Upper lobe of right lung (tissue), 1 donor: ENCODE measurements at places on chromosomes 16 and 17.

GRCh38 chr17:72470121-72470705 lies 349.4 kb downstream of the SOX9 start:
- H3K4me1 ChIP-seq: no peaks in the 10 kb centered on the region
- H3K27ac ChIP-seq: no peak overlapping the region
- DNase-seq: no peak
- no peak overlapping the region for H3K4me3 ChIP-seq

DNA sequence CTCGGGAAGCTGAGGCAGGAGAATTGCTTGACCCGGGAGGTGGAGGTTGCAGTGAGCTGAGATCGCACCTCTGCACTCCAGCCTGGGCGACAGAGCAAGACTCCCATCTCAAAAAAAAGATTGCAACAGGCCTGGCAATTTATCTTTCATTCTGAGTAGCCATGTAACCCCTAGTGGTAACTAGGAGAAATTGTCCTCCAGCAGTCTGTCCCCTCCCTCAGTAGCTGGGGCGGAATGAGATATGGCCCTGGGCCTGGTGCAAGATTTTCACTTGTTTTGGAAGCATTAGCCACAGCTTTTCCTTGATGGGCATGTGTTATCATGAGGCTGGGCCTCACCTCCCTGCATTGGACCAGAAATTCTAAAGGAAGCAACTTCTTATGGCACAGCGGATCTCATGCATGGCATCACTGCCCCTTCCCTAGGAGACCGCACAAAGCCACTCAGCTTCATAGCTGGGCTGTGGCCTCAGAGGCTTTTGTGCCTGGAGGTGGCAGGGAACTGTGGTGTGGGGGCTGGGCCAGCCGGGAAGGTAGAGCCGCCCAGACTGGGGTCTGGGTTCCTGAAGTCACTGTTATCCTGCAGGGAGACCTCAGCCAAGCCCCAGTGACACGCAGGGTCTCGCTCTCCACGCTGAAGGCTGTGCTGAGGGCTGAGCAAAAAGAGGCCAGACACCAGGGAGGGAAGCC lies 13.4 kb downstream of the NATD1 start:
- peaks cover 6% of the 10 kb centered on the region for H3K36me3 ChIP-seq
- no peak overlapping the region for H3K27ac ChIP-seq
- no peak for DNase-seq
- no peak overlapping the region for H3K4me3 ChIP-seq
- no peaks in the 10 kb centered on the region for H3K4me1 ChIP-seq

DNA sequence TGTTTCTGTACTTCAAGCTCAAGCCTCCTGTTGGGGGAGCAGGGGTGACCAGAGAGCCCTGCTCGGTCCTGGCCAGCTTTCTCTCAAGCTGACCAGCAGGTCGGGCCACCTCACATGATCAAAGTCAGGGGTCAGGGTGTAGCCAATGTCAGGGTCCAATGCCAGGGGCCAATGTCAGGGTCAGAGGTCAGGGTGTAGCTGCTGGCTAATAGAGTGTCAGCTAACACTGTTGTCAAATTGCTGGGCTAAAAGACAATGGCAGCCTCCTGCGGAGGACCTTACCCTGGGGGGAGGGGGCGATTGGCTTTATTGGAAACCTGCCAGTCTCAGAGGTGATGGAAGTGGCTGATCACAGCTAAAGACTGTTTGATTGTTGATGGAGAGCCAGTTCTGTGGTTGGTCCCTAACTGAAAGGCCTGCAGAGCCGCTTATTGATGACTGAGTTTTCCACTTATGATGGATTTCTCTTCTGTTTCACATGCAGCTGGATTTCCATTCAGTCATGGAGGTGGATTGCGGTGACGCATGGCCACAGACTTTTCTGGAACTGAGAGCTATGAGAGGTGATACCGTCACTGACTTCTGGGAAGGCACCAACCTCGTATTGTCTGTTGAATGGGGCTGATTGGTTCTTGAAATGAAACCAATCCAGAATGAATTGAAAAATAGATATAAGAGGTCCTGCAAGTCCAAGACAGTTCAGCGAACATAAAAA lies 97.4 kb upstream of the ZFHX3 start:
- H3K4me3 ChIP-seq: no peak overlapping the region
- H3K27me3 ChIP-seq: no peaks in the 10 kb centered on the region
- peaks cover 6% of the 10 kb centered on the region for H3K4me1 ChIP-seq
- H3K27ac ChIP-seq: no peak overlapping the region
- no peaks in the 10 kb centered on the region for H3K36me3 ChIP-seq

DNA sequence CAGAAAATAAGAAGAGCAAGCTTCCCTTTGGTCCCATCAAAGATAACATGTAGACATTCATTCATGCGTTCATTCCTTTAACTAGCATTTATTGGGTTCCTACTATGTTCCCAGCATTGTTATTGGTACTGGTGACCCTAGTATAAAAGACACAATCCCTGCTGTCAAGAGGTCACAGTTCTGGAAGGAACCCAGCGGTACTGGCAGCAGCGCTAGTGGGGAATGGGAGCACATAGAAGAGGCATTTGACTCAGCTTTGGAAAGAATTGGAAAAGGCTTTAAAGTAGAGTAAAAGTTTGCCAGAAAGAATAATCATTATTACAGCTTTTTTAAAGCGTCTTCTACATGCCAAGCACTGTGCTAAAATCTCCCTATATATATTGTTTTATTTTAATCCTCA lies 41.7 kb upstream of the NF1 start:
- no peaks in the 10 kb centered on the region for H3K27me3 ChIP-seq
- no peak for DNase-seq
- no peak overlapping the region for H3K27ac ChIP-seq
- no peaks in the 10 kb centered on the region for H3K36me3 ChIP-seq
- no peak overlapping the region for H3K4me3 ChIP-seq
- H3K4me1 ChIP-seq: peaks cover 11% of the 10 kb centered on the region

- no peaks in the 10 kb centered on the region for H3K27me3 ChIP-seq
- H3K27ac ChIP-seq: no peak overlapping the region
- peaks cover 30% of the 10 kb centered on the region for H3K36me3 ChIP-seq
- H3K4me1 ChIP-seq: peaks cover 13% of the 10 kb centered on the region
- no peak overlapping the region for H3K4me3 ChIP-seq
These were observed 1.6 kb upstream of the SEBOX start for GRCh38 chr17:28366605-28367004.

- H3K36me3 ChIP-seq: no peaks in the 10 kb centered on the region
- peaks cover 6% of the 10 kb centered on the region for H3K27me3 ChIP-seq
- H3K27ac ChIP-seq: no peak overlapping the region
- DNase-seq: no peak
- no peaks in the 10 kb centered on the region for H3K4me1 ChIP-seq
- H3K4me3 ChIP-seq: no peak overlapping the region
These were observed 16.8 kb downstream of the TPSD1 start for GRCh38 chr16:1272453-1273198.

DNA sequence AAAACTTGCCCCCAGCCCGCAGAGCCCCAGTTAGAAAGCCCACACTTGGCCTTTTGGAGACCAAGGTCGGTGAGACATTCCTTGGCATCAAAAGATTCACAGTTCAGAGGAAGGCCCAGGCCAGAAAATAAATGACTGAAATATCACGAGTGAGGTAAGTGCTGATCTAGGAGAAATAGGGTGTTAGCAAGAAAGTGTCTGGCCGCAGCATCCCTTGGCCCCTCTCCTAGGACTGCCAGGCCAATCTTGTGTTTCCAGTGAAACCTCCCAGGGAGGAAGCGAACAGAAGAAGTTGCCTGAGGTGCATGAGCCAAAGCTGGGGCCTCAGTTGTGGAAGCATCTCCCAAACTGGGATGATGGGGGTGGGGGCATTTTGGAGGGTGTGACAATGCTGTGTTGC lies 22.5 kb upstream of the NSMCE1 start:
- peaks cover 11% of the 10 kb centered on the region for H3K4me1 ChIP-seq
- H3K27me3 ChIP-seq: no peaks in the 10 kb centered on the region
- no peak overlapping the region for H3K4me3 ChIP-seq
- no peak for DNase-seq
